ENCODE measurements at places on chromosomes 6 and 20.
A peak's percentile ranks its signal among the peaks of the same experiment; 100 is the strongest.

GRCh38 chr6:110874880-110875547 lies 429 bp downstream of the AMD1 start:
- DNase-seq: no peak

DNA sequence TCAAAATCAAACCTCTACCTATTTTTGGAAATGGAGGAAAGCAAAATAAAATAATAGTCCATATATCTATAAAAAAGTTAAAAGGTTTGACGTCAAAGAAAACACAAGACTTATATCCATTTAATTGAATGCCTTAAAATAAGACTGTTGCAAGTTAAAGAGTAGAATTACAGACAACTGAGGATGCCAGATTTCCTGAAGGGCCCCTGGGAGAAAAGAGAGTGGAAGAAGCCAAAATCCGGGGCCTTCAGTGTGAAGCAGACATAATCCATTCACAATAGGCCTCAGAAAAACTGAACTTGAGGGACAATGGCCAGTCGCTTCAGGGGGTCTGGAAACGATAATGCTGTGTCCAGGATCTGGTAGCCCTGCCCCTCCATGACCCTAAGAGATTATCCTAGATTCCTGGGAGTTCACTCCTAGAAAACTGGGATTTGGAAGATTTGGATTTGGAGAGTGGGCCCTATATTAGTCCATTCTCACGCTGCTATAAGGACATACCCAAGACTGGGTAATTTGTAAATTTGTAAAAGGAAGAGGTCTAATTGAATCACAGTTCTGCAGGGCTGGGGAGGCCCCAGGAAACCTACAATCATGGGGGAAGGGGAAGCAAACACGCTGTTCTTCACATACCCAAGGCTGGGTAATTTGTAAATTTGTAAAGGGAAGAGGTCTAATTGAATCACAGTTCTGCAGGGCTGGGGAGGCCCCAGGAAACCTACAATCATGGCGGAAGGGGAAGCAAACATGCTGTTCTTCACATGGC lies 94.0 kb upstream of the SLC2A12 start:
- no peak for DNase-seq

- peak; percentile 37 for DNase-seq
Measured at GRCh38 chr20:667351-668034, 8.1 kb downstream of the SCRT2 start.

DNA sequence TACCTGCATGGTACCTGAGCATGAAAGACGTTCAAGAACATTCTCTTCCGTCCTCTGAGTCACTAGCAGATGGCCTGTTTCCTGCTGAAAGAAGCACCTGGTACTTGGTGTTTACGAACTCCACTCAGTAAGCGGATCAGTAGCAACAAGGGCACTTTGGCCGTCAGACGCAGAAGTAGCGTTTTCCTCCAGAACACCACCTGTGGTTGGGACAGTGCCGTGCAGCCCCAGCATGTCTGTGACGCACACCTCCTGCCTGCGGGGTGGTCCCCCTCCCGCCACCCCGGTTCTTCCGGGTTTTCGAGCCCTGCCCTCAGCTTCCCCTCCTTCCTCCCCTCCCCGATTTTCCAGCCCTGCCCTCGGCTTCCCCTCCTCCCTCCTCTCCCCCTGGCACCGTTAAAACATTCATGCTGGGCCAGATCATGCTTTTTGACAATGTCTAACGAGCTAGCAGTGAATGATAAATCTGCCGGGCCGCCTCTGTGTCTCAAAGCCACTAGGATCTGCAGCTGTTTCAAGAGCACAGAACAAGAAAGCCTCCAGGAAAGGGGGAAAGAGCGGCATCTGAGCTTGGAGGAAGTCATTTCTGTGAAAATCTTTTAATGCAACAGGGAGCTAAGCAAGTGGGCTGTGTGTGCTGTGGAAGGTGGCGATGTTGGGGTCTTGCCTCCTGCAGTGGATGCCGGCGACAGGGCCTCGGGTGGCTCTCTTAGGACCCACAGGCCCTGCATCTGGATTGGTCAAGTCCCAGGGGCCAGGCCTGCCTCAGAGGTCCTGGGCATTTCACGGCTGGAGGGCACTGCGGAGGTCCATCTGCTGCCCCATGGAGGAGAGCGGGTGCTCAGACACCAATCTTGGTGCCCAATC lies 207.9 kb downstream of the ERMARD start:
- DNase-seq: peak; percentile 72
